ENCODE measurements at places on chromosomes 7 and 10. TPM values are rescaled to one million over a fixed set of nuclear protein-coding genes. Genes with fewer than 3 reads are reported as not detected.

- DNase-seq: no peak
Observed at GRCh38 chr7:156903232-156903909, 10.4 kb upstream of the LMBR1 start.

- no peak for DNase-seq
Observed at GRCh38 chr10:125840955-125841354, 17.6 kb downstream of the BCCIP start.

DNA sequence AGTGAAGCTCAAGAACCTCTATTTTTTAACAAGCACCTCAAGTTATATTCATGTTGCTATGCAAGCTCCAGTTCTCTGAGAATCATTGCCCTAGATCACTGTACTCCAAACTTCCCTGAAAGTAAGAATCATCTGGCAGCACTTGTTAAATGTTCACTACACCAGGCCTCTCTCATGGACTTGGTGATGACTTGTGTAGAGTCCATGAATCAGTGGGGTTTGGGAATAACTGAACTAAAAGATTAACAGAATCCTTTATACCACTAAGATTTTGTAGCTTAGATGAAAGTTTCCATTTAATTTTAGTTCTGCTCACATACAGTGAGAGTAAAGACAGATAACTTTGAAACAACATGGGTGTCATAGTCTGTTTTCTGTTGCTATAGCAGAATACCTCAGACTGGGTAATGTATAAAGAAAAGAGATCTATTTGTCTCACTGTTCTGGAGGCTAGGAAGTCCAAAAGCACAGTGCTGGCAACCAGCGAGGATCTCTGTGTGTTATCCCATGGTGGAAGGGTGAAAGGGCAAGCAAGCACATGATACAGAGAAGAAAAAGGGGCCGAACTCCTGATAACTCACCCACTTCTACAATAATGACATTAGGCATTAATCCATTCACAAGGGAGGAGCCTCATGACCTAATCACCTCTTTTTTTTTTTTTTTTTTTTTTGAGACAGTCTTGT, 27.9 kb upstream of the AOAH start:
- no peak for DNase-seq

DNA sequence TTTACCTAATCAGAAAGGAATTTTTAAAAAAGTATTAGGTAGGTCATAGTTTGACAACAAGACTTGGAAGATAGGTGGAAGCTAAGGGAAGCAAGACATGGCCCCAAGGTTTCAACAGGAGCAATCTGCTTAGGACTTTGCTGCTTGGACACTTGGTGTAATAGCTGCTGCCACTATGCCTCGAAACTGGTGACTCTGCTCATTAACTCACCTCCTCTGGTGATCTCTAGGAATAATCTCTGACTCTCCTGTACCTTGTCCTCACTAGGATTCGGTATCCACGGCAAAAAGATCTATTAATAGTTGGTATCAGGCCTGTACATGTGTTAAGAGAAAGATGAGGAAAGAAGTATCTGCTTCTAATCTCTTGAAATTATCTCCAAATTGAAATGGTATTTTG, 53.1 kb downstream of the PTEN start:
- DNase-seq: no peak

DNA sequence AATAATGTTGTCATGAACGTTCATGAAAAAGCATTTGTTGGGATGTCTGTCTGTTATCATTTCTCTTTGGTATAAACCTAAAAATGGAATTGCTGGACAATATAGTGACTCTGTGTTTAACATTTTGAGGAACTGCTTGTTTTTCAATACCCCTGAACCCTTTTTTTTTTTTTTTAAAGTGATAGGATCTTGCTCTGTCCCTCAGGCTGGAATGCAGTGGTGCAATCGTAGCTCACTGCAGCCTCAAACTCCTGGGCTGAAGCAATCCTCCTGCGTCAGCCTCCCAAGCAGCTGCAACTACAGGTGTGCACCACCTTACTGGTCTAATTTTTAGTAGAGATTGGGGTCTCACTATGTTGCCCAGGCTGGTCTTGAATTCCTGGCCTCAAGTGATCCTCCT, 15.1 kb upstream of the LMTK2 start:
- no peak for DNase-seq

DNA sequence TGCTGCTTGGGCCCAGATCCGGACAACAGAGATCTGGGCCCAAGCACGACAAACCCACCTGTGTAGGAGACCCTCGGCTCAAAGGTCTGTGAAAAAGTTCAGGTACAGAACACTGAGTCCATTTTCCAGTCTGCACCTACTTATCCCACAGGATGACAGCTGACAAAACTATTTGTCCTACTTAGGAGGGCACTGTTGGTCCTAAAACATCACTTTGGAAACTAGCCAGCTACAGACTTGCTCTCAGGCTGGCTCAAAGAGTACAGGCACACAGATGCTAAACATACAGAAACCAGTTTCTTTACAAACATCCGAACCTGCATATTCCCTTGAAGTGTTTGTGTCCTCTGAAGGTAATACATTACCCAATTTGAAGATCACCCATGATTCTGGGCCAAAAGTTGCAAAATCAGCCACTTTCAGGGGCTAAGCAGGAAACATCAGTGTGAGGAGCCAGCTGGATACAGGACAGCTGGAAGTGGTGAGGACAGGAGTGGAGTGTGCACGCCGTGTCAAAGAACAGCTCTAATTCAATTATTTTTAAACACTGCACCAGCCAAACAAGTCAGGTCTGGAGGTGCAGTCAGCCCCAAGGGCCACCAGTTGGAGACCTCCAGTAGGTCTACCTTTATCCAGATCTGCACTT, 88.5 kb downstream of the NOC3L start:
- DNase-seq: no peak

Gene TMEM229A
- polyA plus RNA-seq: not detected

Gene LGI1
- 9.0 TPM for polyA plus RNA-seq

Gene TMEM270
- 0.21 TPM for polyA plus RNA-seq

Gene METTL27
- 3.5 TPM for polyA plus RNA-seq

Measured in renal cortex interstitium (tissue), 15 donors.